Stimulated activated CD4-positive, alpha-beta T cell treated with anti-CD3 and anti-CD28 coated beads, TNF-alpha, amount 100 ng/mL, for 4 hours (primary cell): ENCODE measurements at places on chromosomes 13 and 19.

DNA sequence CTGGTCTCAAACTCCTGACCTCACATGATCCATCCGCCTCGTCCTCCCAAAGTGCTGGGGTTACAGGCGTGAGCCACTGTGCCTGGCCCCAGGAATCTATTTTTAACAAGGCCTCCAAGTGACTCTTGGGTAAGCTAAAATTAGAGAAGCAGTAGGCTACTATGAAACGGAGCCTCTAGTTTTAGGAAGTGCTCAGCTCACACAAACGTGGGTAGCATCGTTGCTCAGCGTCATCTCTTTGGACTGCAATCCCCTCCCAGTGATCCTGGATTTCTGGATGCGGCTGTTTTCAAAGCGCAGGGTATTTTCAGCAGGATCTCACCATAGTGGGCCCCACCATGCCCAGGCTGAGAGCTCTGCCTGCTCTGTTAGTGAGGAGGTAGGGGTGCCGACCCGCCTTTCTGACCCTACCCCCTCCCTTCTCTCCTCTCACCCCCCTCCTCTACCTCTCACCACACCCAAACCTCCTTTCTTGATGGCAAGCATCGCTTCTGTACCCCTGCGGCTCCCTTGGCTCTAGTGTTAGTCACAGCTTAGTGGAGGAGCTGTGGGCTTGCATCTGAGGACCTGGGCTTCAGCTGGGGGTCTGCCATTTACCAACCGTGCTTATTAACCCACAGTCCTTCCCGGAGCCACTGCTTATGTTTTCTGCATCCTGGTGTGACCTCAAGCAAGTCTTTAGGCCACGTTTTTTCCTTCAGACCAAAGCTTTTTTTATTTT is 34.2 kb downstream of the GJA3 start:
- DNase-seq, result no peak

GRCh38 chr19:48992581-48993174 is 431 bp downstream of the GYS1 start:
- DNase-seq, result no peak

- peak; percentile 91 for DNase-seq
Measured at GRCh38 chr19:488505-489417, 7.5 kb upstream of the MADCAM1 start.

GRCh38 chr13:70390968-70391367 is 282.7 kb upstream of the KLHL1 start:
- no peak for DNase-seq

DNA sequence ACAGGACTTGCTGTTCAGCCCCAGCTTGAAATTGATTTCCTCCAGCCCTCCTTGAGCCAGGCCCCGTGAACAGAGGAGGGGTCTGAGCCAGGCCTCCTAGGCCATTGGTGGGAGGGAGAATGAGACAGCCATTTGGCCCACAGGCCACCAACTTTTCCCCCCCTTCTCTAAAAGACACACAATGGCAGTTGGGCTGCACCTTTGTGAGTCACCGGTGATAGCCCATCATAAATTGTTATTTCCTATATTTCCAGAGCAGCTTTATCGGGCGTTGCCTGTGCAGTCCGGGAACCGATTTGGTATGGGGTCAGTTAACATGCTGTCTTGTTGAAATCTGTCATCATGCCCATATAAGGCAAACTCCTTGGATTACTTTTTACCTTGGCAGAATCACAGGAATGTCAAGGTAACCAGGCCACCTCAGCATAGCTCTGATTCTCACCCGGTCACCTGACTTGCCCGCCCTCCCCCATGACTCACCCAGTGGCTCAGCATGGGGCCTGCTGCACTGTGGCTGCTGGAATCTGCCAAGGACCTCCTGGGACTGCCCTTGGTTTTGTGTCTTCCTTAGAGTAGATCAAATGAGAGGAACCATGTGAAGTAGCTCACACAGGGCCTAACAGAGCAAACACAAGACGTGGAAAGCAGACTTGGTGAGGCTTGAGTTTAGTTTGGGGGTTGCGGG is 36.1 kb downstream of the ACTN4 start:
- no peak for DNase-seq

DNA sequence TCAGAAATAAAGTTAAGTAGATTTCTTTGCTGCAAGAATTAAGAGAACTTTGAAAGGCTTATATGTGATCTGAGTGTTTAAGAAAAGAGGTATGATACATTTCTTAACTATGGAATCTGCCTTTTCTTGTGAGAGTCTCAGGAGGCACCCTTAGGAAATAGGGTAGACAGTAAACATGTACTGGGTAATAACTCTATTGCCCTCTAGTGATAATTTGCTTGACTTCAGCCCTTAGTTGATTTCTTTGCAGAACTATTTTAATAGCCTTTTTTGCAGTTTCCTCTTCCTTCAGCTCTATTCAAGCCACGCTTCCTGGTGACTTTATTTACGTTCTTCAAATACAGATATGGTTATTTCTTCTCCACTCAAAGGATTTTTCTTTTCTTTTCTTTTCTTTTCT is 37.0 kb upstream of the CCNA1 start:
- no peak for DNase-seq

- DNase-seq, result no peak
Measured at GRCh38 chr13:24012648-24013047, 115.3 kb upstream of the C1QTNF9B start.

GRCh38 chr13:59441596-59442280 is 722.0 kb downstream of the DIAPH3 start:
- no peak for DNase-seq

- no peak for DNase-seq
Measured at GRCh38 chr19:33374236-33374714, 766 bp downstream of the CEBPG start.

- no peak for DNase-seq
Measured at GRCh38 chr13:50123515-50123861, 108.2 kb downstream of the KCNRG start.

DNA sequence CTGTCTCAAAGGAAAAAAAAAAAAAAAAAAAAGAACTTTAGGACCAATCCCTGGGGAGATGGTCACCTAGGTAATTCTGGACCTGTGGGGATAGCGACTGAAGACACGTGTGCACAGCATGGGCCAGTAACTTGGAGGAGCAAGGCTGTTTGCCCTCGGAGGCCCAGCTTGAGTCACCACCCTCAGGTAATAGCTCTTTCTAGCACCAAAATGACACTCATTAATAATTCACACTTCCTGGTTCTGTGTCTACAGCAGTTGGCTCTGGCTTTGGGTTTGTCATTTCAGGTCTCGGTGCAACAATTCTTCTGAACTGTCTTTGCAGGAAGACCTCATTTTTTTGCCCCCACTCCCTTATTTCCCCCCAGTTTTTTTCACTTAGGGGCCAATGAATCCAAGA is 3.9 kb upstream of the ATP11A start:
- no peak for DNase-seq

GRCh38 chr13:99658261-99658991 is 157.2 kb downstream of the TM9SF2 start:
- peak; percentile 11 for DNase-seq

DNA sequence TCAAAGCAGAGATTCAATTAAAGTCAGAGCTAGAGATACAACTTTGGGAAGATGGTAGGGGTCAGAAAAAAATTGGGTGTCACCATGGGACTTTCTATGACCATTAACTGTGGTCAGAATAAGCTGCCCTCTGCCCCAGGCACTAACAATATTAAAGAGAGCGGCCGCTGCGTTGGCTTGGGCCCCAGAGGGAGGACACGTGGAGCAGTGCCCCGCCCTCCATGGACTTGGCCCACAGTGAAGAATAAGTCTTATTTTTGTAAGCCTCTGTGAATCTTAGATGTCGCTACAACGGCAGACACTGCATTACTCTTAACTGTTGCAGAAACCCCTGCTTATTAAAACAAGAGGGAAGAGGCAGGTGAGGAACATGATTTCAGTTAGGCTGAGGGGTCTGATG is 172.7 kb downstream of the UQCRFS1 start:
- DNase-seq, result no peak

DNA sequence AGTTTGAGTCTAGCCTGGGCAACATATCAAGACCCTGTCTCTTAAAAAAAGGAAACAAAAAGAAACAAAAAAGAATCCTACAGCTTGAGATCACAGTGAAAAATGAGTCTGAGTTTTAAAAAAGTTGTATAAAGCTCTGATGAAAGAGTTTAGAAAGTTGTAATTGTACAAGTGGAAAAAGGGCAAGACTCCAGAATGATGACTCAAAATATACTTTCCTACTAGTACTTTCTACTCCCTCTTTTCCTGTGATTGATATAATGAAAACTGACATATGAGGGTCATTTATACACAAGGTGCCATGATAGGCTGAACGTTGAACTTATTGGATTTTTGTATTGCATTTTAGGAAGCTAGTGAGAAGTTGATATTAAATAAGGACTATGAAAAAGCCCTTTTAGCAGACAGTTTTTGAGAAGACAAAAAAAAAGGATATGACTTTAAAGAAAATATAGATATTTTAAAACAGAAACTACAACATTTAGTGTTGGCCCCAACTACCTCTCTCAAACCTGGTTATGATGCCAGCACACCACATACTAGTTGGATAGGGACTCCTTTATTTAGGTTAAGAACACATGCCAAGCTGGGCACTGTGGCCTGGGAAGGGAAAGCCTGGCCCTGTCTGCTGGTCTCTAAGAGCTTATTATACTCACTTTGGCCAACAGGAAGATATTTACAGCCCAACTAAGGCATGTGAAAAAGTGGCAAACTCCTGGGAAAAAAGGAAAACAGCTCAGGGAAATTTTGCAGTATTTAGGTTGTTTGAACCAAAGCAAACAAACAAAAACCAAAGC is 116.6 kb downstream of the KL start:
- no peak for DNase-seq

GRCh38 chr13:27203186-27203585 is 31.6 kb upstream of the USP12 start:
- DNase-seq, result no peak
